ENCODE measurements at places on chromosomes 1 and 21.

DNA sequence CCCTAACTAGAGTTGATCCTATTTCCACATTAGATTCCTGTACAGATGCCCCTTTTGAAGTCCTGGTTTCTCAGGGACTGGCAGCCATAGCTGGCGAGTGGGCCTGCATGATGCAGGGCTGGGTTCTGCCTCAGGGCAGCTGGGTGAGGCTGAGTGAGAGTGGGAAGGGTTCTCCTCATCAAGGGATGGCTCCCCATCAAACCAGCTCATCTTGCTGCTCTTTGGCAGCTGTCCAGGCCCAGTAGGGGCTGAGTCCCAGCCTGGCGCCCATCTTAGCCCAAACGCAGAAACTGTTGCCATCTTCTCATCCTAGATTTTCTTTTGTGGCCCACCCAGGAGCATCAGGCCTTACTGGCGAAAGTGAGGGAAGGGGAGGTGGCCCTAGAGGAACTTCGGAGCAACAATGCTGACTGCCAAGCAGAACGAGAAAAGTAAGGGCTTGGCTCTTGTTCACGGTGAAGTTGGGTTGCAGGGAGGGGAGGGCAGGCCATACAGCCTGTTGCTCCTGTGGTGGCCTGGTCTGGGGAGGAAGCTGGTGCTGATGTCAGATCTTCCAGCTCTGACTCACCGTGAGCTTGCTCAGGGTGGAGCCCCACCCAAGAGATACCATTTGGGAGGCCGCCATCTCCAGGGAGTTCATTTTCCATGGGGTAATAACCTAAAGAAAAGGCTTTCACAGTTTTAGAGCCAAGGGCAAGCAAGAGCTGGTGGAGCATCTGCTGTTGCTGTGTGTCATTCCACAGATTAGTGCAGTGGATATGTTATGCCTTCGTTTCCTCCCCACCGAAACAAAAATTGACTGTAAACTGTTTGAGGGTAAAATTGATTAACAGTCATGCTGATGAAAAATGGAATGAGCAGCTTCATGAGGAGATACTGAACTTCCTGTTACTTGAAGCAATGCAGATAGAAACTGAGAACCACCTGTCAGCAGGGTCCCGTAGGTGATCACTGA, 34.7 kb downstream of the TUFT1 start:
- no peak for DNase-seq

DNA sequence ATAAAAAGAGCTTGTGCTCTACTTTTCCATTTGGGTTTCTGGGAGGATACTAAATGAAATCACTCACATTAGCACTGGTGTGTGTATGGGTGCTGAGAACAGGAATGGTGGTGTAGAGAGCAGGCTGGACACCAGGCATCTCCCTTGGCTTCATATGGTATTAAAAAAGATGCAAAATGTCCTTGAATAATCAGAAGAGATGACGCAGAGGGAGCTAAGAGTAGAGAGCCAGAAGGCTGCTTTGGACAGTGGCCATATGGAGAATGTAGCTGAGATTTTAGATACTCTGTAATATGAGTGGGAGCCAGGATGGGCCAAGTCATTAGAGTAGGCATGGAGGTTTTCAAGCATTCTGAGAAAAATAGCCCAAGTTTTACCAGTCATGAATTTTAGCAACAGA, 112.3 kb upstream of the ZRANB2 start:
- no peak for DNase-seq

GRCh38 chr1:88985032-88985431, 7.4 kb downstream of the KYAT3 start:
- DNase-seq, result peak; percentile 86

- DNase-seq, result peak; percentile 92
Measured at GRCh38 chr1:203673550-203674411, 47.1 kb downstream of the ATP2B4 start.

GRCh38 chr21:45551316-45551715, 9.1 kb upstream of the SLC19A1 start:
- peak; percentile 82 for DNase-seq

Measured in pulmonary artery endothelial cell (primary cell).